ENCODE measurements at places on chromosomes 16 and 17. TPM values are rescaled to one million over a fixed set of nuclear protein-coding genes. Genes with fewer than 3 reads are reported as not detected.

DNA sequence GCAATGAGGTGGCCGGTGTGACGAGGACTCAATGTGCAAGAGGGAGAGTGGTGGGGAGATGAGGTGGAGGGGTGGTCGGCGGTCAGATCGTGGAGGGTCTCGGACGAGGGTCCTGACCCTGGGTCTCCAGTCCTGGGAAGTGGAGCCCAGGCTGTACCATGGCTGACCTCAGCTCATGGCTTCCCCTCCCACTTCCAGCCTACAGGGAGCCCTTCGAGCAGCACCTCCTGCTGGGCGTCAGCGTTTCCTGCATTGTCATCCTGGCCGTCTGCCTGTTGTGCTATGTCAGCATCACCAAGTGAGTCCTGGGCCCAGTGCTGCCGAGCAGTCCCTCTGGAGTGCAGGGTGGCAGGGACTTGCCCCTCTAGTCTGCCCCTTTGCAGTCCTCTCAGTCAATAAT, 41.8 kb downstream of the IL4R start:
- H3K4me1 ChIP-seq, result peaks cover 4% of the 10 kb centered on the region
- DNase-seq, result peak; percentile 54
- H3K4me3 ChIP-seq, result no peak overlapping the region
- peaks cover 100% of the 10 kb centered on the region for H3K36me3 ChIP-seq
- peak overlapping the region; percentile 37 for H3K27ac ChIP-seq

DNA sequence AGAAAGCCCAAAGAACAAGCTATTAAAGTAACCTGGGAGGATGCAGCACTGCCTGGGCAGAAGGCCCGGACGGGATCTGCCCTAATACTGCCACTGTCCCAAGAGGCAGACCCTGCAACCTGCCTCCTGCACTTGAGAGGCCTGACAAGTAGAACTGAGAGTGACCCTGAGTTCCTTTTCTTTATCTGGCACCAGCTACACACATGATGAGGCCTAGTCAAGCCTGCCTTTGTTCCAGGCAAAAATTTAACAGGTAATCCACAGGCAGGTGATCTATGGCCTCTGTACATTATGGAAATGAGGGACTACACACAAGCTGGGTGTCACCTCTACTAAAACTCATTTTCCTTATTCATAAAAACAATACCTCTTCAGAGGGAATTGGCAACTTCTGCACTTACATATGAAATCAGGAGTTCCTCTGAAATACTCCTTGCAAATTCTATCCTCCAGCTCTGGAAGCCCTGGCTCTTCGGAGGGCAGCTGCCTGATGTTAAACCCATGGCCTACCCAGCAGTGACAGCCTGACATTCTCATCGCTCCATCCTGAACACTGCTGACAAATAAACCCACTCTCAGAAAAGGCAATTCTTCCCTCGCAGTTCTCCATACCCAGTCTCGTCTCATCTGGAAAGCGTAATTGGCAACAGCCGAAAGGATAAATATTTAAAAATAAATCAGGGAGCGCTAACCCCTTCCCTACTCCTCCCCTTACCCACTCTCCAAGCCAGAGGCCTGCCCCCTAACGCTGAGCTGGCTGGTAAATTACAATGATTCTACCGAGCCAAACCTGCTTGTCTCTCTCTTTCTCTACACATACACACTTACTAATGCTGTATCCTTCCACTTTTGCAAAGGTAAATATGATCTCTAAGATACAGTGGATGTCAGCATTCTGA, 2.5 kb upstream of the ZFHX3 start:
- no peak overlapping the region for H3K4me3 ChIP-seq
- peaks cover 69% of the 10 kb centered on the region for H3K4me1 ChIP-seq
- H3K27me3 ChIP-seq, result no peaks in the 10 kb centered on the region
- H3K27ac ChIP-seq, result peak overlapping the region; percentile 95

GRCh38 chr17:82300707-82301270, 16.6 kb downstream of the CD7 start:
- peaks cover 35% of the 10 kb centered on the region for H3K4me1 ChIP-seq
- H3K4me3 ChIP-seq, result no peak overlapping the region
- peak; percentile 82 for DNase-seq
- H3K27me3 ChIP-seq, result no peaks in the 10 kb centered on the region

- H3K4me1 ChIP-seq, result peaks cover 5% of the 10 kb centered on the region
- no peak for DNase-seq
- no peak overlapping the region for H3K27ac ChIP-seq
- H3K36me3 ChIP-seq, result no peaks in the 10 kb centered on the region
- peaks cover 66% of the 10 kb centered on the region for H3K27me3 ChIP-seq
Observed at GRCh38 chr17:48733632-48734328, 5.2 kb upstream of the HOXB13 start.

- peak; percentile 88 for DNase-seq
- H3K4me1 ChIP-seq, result peaks cover 80% of the 10 kb centered on the region
Observed at GRCh38 chr17:78748730-78749317, 33.2 kb downstream of the CYTH1 start.

GRCh38 chr17:80327518-80327917, 66.9 kb downstream of the RNF213 start:
- no peaks in the 10 kb centered on the region for H3K4me1 ChIP-seq
- no peak overlapping the region for H3K27ac ChIP-seq
- no peaks in the 10 kb centered on the region for H3K27me3 ChIP-seq
- no peak overlapping the region for H3K4me3 ChIP-seq

DNA sequence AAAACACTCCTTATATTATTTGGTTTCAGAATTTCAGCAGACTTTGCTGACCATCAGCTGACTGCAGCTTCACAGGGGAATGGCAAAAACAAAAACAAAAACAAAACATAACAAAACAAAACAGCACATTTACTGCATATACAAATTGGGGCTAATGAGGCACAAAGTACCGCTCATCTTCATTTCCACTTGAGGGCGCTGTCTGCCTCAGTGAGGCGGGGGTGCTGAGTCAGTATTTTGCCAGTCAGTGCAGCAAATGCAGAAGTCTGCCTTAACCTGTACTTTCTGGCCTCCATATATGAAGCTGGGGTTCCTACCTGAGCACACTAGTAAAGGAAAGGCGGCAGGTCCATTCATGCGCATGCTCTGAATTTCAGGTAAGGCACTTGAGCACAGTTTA, 13.5 kb upstream of the DYNLRB2 start:
- H3K36me3 ChIP-seq, result no peaks in the 10 kb centered on the region
- H3K27me3 ChIP-seq, result no peaks in the 10 kb centered on the region
- H3K27ac ChIP-seq, result no peak overlapping the region
- peak; percentile 28 for DNase-seq

GRCh38 chr16:56869513-56870275, 4.7 kb downstream of the SLC12A3 start:
- no peak overlapping the region for H3K27ac ChIP-seq
- DNase-seq, result peak; percentile 72
- peaks cover 5% of the 10 kb centered on the region for H3K4me1 ChIP-seq
- no peaks in the 10 kb centered on the region for H3K36me3 ChIP-seq

The CCL17 gene
- total RNA-seq, result 24.2 TPM

The SLC5A11 gene
- total RNA-seq, result not detected

The SDK2 gene
- 2.6 TPM for total RNA-seq

The GPRC5C gene
- total RNA-seq, result 54.8 TPM

The CORO6 gene
- total RNA-seq, result 7.3 TPM

The GCGR gene
- total RNA-seq, result not detected

The RHBDL1 gene
- 0.59 TPM for total RNA-seq

The MYH2 gene
- 0.10 TPM for total RNA-seq

Measured in upper lobe of left lung (tissue), 6 donors.